WTC11 (cell line): ENCODE measurements at places on chromosomes 2 and 18.

DNA sequence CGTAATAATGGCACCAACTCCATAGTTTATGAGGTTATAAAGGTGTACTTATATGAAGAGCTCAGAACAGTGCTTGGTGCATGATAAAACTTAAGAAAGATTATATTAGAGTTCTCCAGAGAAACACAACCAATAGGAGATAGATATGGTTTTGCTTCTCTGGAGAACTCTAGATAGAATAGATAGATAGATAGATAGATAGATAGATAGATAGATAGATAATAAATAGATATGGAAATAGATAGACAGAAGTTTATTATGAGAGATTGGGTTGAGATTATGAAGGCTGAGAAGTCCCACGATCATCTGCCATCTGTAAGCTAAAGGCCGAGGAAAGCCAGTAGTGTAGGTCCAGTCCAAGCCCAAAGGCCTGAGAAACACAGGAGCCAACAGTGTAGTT is 2.9 kb upstream of the MBOAT2 start:
- no peak for DNase-seq

DNA sequence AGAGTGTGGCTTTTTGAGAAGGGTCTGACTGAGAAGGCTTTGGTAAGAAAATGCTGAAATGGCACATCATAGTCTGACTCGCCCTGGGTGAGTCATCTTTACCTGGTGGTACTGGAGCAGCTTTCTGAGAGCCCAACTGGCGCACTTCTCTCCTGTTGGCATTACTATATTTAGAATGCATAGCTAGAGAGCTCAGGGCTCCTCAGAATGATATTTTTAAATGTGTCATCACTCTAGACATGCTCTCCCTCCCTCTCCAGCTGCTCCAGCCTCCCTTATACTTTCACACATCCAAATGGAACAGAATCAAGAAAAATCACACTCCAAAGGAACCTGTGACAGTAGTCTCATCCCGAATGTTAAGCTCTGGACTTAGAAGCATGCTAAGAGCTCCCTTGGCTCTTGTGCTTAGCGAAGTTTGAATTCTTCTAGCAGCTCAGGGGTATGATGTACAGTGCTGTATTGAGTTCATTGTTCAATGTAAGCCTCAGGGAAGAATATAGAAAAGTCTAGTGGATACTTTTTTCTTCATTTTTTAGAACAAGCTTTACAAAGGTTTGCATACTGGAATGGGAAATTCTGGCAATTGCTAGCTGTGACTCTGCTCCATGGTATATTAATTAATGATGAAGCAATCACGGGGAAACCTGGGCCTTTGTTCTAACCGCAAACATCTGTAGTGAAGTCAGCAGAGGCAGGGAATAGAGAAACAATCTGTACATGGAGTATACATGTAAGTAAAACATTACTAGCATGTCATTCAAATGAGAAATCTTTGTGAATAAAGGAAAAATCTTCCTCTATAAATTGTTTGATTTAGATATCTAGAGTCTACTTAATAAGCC is 751.2 kb upstream of the NRXN1 start:
- no peak for DNase-seq

GRCh38 chr2:70799706-70800105 is 9.3 kb upstream of the FIGLA start:
- DNase-seq: no peak

DNA sequence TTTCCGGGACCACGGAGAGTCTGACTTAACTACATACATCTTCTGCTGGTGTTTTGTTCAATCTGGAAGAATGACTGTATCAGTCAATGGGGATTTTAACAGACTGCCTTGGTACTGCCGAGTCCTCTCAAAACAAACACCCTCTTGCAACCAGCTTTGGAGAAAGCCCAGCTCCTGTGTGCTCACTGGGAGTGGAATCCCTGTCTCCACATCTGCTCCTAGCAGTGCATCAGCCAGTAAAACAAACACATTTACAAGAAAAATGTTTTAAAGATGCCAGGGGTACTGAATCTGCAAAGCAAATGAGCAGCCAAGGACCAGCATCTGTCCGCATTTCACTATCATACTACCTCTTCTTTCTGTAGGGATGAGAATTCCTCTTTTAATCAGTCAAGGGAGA is 23.1 kb downstream of the ICOS start:
- no peak for DNase-seq

DNA sequence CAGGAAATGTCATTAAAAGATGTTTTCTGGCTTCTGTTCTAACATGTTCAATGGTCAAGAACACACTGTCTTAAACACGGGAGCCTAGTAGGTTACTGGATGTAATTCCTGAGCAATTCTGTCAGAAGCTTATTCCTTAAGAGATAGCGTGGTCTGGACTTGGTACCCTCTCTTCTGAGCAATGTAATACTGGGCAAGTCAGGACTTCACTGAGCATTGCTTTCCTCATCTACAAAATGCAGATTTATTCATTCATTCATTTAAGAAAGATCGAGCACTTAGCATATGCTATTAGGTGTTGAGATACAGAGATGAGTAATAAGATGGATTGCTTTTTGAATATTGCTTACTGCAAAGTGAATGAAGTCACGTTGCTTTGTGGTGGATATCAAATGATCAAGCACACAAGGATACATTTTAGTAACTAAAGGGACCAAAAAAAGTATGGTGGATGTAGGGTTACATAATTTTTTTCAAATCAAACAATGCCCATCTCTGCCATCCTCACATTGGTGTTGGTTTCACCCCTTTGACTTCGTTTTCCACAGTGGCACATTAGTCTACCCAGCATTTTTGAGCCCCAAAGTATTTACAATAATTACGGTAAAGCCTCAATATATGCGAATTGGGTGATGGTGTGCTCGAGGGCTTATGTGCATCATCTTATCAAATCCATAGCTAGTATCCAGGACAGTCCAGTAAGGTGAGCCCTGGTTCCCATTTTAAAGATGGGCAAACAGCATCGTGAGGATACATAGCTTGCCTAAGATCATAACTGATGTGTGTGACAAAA is 65.3 kb downstream of the ZC3H6 start:
- no peak for DNase-seq

- DNase-seq: peak; percentile 13
Observed at GRCh38 chr2:140696449-140696848, 1434.4 kb downstream of the LRP1B start.

DNA sequence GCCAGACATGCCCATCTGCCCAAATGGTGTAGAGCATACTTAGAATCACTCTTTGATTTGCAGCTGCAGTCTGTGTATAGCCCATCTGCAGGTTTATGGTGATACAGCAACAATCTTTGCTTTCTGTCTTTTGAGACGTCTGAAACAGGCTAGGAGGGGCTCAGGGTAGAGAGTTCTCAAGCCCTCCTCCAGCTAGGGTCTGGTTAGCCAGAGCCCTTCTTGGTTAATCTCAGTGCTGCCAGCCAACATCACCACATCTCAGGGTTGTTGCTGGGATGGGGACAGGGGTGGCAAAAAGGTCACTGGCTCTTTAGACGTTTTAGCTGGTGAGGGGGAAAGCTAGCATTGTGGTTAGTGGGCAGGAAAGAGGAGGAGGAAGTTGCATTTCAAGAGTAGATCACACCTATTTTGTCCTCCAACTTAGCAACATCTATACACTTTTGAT is 136.6 kb upstream of the ACAA2 start:
- no peak for DNase-seq

DNA sequence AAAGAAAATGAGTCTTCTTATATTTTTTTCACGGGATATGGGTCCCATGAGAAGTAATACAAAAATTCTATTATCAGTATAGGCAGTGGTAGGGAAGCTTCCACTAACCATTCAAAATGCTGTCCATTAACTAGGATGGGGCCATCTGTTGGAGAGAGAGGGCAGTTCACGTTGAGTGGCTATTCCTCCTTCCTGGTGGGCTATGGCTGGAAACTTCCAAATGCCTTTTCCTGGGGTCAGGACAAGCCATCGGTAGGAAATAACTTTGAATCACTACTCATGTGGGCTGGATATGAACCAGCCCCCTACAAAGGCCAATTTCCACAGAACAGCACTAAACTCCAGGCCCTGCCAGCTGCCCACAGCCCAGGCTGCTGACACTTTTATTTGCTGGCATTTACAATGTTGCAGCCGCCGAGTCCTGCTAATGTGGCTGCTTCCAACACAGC is 156.1 kb upstream of the HNRNPA3 start:
- peak; percentile 28 for DNase-seq

- no peak for DNase-seq
Observed at GRCh38 chr2:8600456-8600855, 81.4 kb upstream of the ID2 start.

GRCh38 chr18:55283309-55283708 is 304.7 kb downstream of the TCF4 start:
- no peak for DNase-seq

DNA sequence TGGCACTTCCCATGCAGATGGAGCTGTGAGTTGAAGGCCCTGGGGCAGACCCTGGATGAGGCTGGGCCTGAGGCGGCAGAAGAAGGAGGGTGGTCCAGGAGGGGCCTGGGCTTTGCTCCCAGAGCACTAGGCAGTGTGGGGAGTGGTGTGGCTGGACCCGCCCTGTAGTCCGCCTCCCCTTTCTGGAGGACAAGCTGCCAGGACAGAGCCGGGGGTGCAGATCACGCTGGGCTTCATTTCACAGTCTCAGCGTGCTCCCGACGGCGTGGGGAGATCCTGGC is 49.8 kb downstream of the PTGR3 start:
- DNase-seq: no peak

DNA sequence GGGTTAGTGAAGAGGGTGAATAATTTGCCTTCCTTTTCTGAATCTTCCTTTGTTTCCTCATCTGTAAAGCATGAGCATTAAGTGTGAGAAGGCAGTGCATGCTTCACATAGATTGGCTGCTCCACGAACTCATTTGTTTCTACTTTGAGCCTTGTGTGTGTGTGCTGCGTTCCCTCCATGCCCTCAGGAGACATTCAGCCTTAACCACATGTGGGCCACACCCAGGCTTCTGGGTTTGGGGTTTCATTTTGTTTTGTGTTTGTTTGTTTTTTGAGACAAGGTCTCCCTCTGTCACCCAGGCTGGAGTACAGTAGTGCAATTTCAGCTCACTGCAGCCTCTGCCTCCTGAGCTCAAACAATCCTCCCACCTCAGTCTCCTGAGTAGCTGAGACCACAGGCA is 843.3 kb downstream of the GALR1 start:
- no peak for DNase-seq

DNA sequence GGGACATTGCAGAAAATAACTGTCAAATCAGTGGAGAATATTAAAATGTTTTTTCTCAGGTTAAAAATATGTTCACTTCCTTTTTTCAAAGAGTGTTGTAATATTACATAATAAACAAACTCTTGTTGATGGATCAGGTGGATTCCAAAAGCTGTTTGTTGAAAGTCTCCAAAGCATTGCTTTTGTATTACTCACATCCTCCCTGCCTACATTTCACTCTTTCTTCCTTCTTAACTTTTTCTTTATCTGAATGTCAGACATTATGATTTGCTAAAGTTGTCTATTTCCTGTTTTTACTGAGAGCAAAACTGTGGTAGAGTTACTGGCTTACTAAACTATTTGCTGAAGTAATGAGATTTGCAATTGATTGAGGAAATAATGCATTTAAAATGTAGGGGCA is 92.1 kb downstream of the CDH19 start:
- DNase-seq: no peak

DNA sequence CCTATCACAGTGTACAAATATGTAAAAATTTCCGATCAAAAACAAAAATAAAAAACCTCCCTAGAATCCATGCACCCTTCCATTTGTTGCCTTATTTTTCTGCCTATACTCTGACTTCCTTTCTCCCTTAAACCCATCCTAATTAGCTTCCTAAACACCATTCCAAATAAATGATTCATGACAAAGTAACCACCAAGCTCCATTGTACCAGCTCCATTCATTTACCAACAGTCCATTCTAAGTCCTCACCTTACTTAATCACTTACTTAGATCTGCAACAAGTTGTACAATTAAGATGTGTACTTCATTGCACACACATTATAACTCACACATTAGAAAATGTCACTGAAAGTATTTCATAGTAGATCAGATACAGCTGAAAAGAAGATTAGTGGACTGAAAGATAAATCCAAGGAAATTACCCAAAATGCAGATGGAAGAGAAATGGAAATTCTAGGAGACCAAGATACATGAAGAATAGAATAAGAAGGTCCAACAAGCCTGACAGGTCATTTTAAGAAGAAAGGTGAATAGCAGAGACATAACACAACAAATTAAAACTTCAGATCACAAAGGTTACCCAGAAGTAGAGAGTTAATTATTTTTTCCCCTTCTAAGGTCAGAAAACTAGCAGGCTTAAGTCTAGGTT is 154.6 kb downstream of the DYM start:
- no peak for DNase-seq

DNA sequence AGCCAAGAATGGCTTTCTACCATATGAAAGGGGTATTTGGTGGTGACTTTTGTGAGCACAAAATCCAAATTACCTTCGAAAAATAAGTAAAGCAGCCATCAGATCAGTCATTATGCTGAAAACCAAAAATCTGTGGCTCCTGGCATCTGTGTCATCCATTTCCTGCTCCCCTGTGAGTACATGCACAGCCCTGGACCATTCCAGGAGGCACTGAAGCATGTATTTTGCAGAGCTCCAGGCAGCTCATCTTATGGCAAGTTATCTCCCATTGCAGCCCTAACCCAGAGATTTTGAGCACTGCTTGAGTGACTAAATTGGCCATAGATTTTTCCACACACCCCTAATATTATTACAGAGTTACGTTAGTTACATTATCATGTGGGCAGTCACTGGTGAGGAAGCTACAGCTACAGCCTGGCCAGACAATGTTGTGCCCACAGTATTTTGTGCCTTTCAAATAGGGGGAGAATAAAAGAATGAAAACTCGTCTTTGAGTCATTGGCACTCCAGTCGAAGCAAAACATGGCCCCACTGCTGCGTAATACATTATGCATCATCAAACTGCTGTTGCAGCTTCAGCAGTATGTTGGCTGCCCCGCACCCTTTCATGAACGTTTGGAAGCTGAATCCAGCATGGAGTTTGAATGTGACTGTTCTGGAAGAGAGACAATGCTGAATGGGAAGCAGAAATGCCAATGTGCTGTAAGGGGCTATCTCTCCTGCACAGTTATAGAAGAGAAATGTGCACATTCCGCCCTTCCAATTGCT is 702.2 kb downstream of the RNF144A start:
- DNase-seq: no peak

DNA sequence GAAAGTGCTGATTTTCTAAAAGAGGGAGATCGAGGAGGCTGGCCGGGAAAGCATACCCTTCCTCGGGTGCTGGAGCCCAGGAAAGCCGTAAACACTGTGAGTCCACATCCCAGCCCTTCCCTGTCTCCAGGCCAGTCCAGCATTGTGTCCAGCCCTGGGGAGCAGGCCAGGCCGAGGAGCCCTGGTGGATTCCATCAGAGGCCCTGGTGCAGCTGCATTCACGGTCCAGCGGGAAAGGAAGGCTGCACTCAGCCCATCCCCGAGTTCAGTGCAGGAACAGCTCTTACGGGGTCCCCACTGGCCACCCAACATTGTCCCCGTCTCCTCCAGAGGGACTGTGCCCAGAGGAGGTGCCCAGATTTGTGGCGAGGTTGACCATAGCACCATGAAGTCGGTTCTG is 218.6 kb downstream of the KLHL29 start:
- no peak for DNase-seq

- DNase-seq: no peak
Observed at GRCh38 chr2:176293334-176293733, 24.1 kb downstream of the MTX2 start.

GRCh38 chr2:30115141-30115980 is 31.4 kb upstream of the YPEL5 start:
- DNase-seq: peak; percentile 90

GRCh38 chr2:240453461-240454105 is 18.1 kb downstream of the GPC1 start:
- DNase-seq: no peak

GRCh38 chr2:218708086-218708485 is 2.5 kb upstream of the TTLL4 start:
- DNase-seq: no peak
